Thoracic aorta endothelial cell (primary cell): ENCODE measurements at places on chromosomes 2 and 18. TPM values are rescaled to one million over a fixed set of nuclear protein-coding genes. Genes with fewer than 3 reads are reported as not detected.

LRRTM1 gene
- total RNA-seq, result not detected in 2 replicates

AFF3 gene
- 0.07 TPM in 1 of 2 replicates, not detected in the other for total RNA-seq

SNTG2 gene
- not detected in 2 replicates for total RNA-seq

RNF149 gene
- 120 and 137 TPM in 2 replicates for total RNA-seq

FAM237A gene
- not detected in 2 replicates for total RNA-seq

ITPRIPL1 gene
- total RNA-seq, result 1.6 and 3.7 TPM in 2 replicates

SEPTIN10 gene
- 156 and 185 TPM in 2 replicates for total RNA-seq

CELF4 gene
- total RNA-seq, result not detected in 2 replicates

ABCG5 gene
- total RNA-seq, result not detected in 2 replicates

ST3GAL5 gene
- total RNA-seq, result 17.7 and 18.6 TPM in 2 replicates

MSTN gene
- under 0.01 and 0.07 TPM in 2 replicates for total RNA-seq

LRRC30 gene
- not detected in 2 replicates for total RNA-seq

ECEL1 gene
- total RNA-seq, result under 0.01 TPM in 1 of 2 replicates, not detected in the other

RASGRP3 gene
- total RNA-seq, result 35.7 and 42.4 TPM in 2 replicates

SPP2 gene
- not detected in 2 replicates for total RNA-seq
